ENCODE measurements at places on chromosomes 2 and 18.

GRCh38 chr2:230348787-230349186 is 21.8 kb downstream of the SP140L start:
- no peak for DNase-seq

GRCh38 chr2:232385660-232386489 is 7.3 kb downstream of the ALPP start:
- no peak for DNase-seq

GRCh38 chr2:8575038-8575833 is 106.6 kb upstream of the ID2 start:
- peak; percentile 31 for DNase-seq

- no peak for DNase-seq
These were observed 159.9 kb downstream of the BARD1 start for GRCh38 chr2:214649440-214650205.

DNA sequence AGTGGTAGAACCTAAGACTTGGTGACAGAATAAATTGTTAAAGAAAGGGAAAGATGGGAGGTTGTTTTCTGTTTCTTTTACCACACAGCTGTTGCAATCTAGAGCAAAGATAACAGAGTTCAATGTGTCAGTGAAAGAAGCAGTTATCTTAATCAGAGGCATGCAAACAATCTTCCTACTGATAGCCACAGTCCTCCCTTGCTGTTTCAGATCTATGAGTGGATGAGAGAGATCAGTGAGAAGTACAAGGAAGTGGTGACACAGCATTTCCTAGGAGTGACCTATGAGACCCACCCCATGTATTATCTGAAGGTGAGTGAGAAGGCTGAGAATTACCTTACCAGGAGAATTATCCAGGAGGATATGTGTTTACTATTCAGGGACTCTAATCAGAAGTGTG is 15.9 kb downstream of the CPO start:
- DNase-seq: no peak

DNA sequence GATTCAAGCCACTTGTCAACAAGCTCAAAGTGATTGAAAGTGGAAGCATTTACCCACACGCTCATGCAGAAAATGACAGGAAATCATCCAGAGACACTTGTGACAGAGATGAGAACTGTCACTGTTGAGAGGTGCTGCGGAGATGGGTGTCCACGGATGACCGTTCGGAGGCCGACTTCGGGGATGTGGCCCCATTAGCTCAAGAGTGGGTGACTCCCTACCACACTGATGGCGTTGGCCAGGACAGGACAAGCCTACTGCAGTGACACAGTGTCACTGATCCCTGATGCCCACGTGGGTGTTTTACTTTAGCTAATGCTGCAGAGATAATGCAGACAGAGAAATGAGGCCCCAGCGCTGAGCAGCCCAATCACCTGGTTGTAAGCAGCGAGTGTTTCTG is 81.5 kb upstream of the YWHAQ start:
- no peak for DNase-seq

DNA sequence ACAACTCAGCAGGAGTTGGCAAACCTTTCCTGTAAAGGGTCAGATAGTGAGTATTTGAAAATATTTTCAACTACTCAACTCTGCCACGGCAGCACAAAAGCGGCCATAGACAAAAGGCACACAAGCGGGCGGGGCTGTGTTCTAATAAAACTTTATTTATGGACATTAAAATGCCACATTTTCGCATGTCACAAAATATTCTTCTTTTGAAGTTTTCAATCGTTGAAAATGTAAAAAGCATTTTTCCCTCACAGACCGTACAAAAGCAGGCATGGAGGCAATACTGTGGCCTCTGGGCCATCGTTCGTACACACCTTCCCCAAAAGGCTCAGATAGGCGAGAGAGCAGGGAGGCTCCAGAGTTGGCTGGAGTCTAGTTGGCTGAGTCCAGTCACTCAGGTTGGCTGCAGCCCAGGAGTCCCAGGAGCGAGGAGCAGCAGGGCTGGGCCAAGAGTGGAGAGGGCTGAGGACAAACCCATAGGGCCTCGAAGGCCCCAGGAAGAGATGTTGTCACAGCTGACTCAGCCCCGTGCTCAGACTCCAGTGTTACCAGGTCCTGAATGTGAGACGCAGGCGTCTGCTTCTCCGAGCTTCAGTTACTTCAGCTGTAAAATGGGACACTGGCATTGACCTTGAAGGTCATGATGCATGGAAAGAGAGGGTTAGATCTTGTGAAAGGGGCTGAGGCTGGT is 42.5 kb downstream of the SDC1 start:
- DNase-seq: no peak

GRCh38 chr2:18531194-18531593 is 29.3 kb downstream of the RDH14 start:
- no peak for DNase-seq

GRCh38 chr2:30763151-30763660 is 44.0 kb downstream of the CAPN13 start:
- no peak for DNase-seq

- DNase-seq: no peak
These were observed 27.2 kb upstream of the COBLL1 start for GRCh38 chr2:164868563-164869419.

- no peak for DNase-seq
These were observed 28.0 kb downstream of the GCG start for GRCh38 chr2:162123806-162124758.

All from stimulated activated CD8-positive, alpha-beta memory T cell treated with anti-CD3 and anti-CD28 coated beads, Interleukin-4, amount 100 ng/mL, for 24 hours (primary cell).